ENCODE measurements at places on chromosomes 4 and X.
A peak's percentile ranks its signal among the peaks of the same experiment; 100 is the strongest.

DNA sequence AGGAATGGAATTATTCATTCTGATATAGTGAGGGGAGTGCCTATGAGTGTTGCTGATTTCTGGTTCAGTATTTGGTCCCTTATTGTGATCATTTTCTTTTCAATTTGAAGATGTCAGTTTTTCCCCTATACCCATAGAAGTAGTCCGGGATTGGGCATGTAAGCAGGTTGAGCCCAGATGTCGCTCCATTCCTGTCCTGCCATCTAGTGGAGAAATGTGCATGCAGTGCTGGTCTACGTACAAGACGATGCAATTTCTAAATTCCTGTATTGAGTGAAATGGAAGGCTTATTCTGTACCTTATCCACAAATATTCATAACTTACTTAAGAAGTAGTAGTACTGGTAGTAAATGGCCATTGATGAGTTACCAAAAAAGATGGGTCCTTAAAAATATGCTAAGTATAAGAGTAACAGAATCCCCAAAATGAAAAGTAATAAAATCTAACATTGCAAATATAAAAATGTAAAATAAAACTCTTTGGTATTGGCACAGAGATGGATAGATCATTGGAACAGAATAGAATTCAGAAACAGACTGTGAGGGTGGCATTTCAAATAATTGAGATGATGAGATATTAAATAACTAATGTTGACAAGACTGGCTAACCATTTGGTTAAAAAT, 60.9 kb downstream of the UGT8 start:
- no peak for DNase-seq

- DNase-seq = no peak
Observed at GRCh38 chr4:123849495-123849894, 452.9 kb downstream of the SPRY1 start.

DNA sequence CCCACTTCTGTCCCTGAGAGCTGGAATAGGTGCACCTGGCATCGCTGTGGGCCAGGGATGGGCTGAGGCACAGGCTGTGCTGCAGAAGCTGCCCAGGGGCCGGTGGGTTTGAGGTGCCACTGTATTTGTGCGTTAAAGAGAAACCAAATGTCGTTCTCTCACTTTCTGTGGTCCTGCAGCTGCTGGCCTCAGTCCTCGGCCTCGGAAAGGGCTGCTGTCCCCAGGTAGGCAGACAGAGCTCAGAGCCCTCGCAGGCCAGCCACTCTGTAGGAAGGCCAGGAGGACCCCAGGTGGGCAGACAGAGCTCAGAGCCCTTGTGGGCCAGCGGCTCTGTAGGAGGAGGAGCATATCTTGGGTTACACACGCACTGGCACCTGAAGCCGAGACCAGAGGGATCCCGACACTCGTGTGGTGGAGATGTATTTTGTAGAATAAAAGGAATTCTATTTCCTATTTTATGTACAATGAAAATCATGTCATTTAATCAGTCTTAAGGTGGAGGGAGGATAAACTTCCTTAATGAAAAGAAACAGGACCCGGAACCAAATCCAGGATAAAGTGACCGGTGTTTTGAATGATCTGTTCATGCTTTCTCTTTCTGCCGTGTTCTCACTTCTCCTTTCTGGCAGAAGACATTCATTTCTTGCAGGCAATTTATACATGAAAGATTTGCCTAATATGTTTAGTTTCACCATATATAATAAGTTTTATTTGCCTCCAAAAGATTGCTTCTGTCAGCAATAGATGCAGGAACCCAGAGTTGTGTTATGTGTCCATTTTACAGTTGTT, 54.4 kb upstream of the HGFAC start:
- no peak for DNase-seq

DNA sequence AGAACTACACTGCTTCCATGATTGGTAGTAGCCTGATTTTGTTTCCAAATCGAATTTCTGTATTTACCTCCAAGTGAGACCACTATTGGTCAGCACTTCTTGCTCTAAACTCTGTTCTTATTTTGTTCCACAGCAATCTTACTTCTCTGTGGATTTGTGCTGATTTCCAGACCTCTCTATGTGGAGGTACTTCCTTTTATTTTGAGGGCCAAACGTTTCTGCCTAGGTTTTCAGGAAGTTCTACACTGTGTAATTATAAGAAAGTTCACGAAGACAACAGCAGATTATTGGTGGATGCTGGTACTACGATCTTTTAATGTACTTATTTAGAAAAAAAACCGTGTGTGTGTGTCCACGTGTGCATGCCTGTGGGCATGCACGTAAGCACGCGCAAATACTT, 46.7 kb downstream of the DTHD1 start:
- no peak for DNase-seq

GRCh38 chr4:173128199-173128890, 40.3 kb upstream of the GALNT7 start:
- DNase-seq = no peak

- DNase-seq = no peak
Observed at GRCh38 chr4:86560447-86560846, 33.7 kb upstream of the PTPN13 start.

GRCh38 chrX:23103546-23103945, 103.8 kb downstream of the DDX53 start:
- DNase-seq = no peak

- DNase-seq = no peak
Observed at GRCh38 chr4:101155945-101156344, 191.4 kb downstream of the PPP3CA start.

GRCh38 chrX:23670528-23670927, 3.2 kb downstream of the PRDX4 start:
- no peak for DNase-seq

- DNase-seq = no peak
Observed at GRCh38 chr4:15809466-15809865, 31.3 kb downstream of the CD38 start.

DNA sequence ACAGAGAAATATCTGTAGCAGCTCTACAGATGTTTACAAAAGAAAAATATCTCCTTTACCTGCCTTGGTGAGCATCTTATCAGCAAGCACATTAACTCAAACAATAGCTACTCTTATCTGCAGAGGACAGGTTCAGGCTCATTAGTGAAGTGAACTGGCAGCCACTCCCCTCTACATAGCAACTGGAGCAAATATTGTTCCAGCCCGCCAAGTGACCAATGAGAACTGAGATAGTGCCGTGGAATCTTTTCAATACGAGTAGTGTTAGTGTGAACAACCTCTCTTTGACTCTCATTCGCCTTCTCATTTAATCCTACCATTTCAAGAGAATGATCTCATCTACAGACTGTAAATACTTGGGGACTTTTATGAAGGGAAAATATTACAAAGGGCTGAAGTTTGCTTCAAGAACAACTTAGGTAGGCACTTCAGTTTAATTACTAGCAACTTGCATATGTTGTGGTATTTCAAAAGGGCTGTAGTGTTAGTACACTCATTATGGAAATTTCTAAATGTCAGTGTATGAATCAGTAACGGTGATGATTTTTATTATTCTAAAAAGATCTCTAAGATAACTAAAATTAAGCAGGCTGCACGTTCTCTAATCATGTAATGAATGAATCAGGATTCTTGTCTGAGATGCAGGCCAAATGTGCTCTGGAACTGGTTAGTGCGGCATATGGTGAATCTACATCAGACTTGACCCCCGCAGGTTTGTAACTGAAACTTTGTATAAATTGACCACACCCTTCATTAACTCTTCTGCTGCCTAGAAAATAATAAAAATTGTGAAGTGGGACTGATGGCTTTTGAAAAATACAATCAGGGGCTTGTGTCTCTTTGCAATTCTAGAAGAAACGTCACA, 72.4 kb downstream of the PALLD start:
- no peak for DNase-seq

- no peak for DNase-seq
Observed at GRCh38 chrX:40131654-40132337, 34.0 kb upstream of the BCOR start.

- no peak for DNase-seq
Observed at GRCh38 chrX:31243804-31244203, 172.0 kb upstream of the FTHL17 start.

DNA sequence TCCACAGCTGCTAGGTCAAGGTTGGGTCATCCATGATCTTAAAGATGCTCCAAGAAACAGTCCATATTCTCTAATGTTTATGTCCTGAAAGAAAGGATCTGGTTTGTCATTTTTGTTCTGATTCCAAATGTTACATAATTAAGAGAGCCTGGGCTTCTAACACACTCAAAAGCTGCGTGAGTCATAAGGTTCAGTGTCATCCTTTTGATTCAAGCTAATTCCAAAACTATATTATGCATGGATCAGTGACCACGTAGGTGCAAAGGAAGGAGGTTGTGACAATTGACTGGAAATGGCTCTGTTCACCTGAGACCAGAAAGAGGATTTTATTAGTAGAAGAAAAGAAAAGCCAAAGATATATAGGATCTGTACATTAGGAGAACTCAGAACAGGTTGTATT, 268.7 kb upstream of the GK2 start:
- no peak for DNase-seq

GRCh38 chr4:100889401-100889800, 371.6 kb upstream of the EMCN start:
- DNase-seq = no peak

- no peak for DNase-seq
Observed at GRCh38 chr4:113358784-113359183, 309.3 kb downstream of the ANK2 start.

- no peak for DNase-seq
Observed at GRCh38 chr4:79851625-79852304, 221.3 kb downstream of the ANTXR2 start.

GRCh38 chr4:156638925-156639605, 332.5 kb downstream of the PDGFC start:
- DNase-seq = no peak

DNA sequence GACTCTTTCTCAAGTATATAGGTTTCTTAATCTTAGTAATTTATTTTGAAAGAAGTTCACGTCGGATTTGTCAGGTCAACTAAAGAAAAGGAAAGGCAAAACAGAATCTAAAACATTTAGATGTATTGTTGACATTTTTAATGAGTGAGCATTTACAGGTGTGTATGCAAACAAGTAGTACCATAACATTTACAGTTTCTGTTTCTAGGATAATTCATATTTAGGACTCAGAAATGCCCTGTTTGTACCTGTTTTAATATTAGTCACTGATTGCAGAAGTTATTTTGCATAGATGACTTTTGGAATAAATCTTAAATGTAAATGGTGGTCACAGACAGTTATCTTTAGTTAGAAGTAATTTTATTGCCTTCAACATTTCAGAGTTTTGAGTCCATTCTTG, 151.3 kb upstream of the NUDT6 start:
- no peak for DNase-seq

DNA sequence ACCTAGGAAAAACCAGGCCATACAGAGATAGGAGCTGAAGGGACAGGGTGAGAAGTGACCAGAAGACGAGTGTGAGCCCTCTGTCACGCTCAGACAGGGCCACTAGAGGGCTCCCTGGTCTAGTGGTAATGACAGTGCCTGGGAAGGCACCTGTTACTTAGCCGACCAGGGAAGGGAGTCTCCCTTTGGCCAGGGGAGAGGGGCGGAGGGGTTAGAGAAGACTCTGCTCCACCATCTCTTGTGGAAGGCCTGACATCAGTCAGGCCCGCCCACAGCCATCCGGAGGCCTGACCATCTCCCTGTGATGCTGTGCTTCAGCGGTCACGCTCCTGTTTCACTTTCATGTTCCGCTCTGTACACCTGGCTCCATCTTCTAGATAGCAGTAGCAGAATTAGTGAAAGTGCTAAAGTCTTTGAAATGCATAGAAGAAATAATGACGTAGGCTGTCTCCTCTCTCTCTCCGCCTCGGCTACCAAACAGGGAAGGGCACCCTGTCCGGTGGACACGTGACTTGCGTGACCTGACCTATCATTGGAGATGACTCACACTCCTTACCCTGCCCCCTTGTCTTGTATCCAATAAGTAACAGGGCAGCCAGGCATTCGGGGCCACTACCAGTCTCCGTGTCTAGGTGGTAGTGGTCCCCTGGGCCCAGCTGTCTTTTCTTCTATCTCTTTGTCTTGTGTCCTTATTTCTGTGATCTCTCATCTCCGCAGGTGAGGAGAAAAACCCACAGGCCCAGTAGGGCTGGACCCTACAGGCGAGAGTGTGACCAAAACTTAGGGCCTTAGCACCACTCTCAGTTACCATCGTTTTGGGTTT, 26.7 kb downstream of the HTT-AS start:
- peak; percentile 71 for DNase-seq

DNA sequence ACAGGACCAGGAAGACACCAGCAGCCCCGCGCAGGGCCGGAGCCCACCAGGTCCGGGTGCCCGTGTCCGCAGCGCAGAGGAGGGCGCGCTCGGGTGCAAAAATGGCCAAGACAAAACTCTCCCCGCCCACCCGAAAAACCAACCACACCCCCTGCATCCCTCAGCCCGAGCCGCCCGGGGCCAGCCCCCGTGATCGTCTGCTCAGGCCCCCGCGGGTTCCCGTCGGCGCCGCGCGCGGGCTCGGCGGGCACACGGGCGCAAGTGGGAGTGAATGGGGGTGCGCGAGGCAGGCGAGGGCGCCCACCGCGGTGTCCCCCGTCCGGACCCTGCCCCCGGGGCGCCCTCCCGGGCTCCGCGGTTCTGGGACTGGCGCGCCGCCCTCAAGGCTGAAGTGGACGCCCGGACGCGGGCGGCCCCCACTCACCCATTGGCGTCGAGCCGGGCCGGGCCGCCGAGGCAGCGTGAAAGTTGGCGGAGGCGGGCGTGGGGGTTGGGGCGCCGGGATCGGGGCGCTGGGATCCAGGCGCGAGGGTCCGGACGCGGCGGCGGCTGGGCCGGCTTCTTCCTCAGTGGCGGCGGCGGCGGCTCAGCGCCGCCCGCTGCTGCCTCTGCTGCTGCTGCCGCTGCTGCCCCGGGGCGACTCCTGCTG, 393 bp downstream of the SH3KBP1 start:
- no peak for DNase-seq

All from stimulated activated CD4-positive, alpha-beta T cell treated with anti-CD3 and anti-CD28 coated beads, Interleukin-15, amount 100 ng/mL, for 48 hours (primary cell).